Left renal pelvis (tissue), 4 donors: ENCODE measurements at places on chromosomes 5 and 9.
A peak's percentile ranks its signal among the peaks of the same experiment; 100 is the strongest.

- DNase-seq = no peak
Observed at GRCh38 chr9:137099231-137099630, 12.4 kb downstream of the MAN1B1 start.

DNA sequence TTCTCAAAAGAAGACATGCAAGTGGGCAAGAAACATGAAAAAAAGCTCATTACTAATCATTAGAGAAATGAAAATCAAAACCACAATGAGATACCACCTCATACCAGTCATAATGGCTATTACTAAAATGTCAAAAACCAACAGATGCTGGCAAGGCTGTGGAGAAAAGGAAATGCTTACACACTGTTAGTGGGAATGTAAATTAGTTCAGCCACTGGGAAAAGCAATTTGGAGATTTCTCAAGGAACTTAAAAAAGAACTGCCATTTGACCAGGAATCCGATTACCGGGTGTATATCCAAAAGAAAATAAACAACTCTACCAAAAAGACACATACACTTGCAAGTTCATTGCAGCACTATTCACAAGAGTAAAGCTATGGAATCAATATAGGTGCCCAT lies 595.4 kb upstream of the RIOK2 start:
- DNase-seq = no peak

DNA sequence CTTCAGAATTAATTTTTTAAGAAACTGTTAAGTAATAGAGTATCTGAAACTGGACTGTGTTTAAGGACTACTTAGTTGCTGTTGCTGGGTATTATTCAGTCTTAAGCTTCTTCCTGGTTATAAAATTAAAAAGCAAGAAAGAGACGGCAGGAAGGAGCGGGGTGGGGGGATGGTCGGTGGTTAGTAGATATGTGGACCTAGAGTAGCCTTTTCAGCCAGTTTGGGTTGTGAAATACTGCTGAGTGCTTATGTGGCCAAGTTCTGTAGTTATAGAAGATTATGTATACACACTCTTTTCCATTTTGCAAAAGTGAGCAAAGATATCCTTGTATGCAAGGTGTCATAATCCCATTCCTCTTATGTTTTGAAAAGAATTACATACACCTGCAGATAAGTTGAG lies 28.5 kb downstream of the TRIO start:
- DNase-seq = no peak

DNA sequence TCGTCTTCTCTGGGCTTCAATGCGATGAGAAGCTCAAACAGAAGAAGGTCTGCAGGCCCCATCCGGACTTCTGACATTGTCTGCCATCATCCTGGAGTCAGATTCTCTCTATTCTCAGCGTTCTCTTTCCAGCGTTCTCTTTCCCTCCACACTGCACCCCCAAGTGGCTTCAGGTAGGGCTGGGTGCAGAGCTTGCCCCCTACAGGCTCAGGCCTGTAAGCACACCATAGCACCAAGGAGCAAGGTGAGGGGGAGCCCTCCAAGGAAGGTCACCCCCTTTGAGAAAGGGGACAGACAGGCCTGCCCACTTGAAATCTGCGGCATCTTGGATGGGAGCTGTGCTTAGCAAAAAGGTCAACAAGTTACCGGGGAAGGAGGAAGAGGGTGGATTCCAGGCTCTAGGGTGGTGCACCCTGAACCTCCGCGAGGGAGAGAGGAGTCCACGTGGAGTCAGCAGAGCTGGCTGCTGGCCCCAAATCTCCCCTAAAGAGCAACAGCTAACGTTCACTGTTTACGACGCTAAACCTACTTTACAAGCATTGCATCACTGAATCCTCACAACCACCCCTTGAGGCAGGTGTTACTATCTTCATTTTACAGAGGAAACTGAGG lies 27.5 kb downstream of the GPX3 start:
- no peak for DNase-seq

- DNase-seq = no peak
Observed at GRCh38 chr5:3517348-3517747, 78.3 kb upstream of the IRX1 start.

DNA sequence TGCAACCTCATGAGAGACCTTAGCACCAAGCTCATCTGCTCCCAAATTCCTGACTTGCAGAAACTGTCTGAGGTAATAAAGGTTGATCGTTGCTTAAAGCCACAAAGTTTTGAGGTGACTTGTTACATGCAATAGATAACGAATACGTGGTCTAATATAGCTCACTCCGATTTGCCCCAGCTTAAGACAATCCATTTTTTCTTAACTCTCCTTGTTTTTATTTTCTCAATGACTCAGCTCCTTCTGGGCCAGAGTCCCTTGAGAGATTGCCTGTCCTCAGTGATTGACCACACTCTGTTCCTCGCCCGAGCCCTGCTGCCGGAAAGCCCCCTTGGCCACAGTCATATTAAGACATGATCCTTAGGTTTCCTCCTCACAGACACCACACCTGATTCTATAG lies 63.7 kb upstream of the FANCC start:
- no peak for DNase-seq

GRCh38 chr5:21154526-21154925 lies 1166.5 kb upstream of the CDH18 start:
- DNase-seq = no peak

DNA sequence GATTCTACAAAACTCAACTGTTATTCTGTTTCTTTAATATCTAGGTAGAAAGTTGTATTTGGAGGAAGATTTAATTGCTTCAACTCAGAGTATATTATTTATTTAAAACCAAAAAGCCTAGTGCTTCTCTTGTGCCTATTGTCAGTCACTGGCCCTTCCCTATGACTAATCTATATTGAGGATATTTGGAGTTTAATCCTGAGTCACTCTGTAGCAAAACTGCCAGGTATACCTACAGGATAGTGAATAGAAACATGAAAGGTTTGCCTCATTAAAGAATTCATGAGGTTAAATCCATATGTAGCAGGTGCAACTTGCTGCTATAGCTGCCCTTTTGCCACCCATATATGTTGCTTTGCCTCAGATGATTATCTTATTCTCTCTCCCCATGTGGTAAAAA lies 15.1 kb downstream of the PLK2 start:
- no peak for DNase-seq

DNA sequence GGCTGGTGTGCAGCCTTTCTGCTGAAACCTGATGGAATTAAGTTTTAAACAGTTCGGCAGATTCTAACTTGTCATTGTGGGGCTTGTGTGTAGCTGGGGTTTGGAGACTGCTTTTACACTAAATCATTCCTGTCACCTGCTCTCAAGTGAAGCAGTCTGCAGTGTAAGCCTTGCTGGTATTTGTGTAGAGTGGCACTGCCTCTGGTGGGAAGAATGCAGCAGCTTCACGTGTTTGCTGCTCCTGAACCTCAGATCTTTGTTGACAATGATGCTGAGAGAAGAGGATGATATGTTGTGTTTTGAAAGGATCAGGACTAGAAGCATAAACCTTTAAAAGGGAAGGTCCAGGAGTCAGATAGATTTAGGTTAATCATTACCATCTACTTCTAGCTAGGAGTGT lies 88.1 kb downstream of the KDM4C start:
- peak; percentile 14 for DNase-seq

- DNase-seq = no peak
Observed at GRCh38 chr5:142298789-142299188, 26.0 kb downstream of the SPRY4 start.

- DNase-seq = no peak
Observed at GRCh38 chr5:175254155-175254554, 189.8 kb downstream of the DRD1 start.

- no peak for DNase-seq
Observed at GRCh38 chr9:92988215-92988768, 41.0 kb downstream of the FGD3 start.

GRCh38 chr5:172638209-172638768 lies 2.8 kb upstream of the NEURL1B start:
- no peak for DNase-seq

- DNase-seq = no peak
Observed at GRCh38 chr5:1034986-1035385, 26.4 kb downstream of the NKD2 start.

DNA sequence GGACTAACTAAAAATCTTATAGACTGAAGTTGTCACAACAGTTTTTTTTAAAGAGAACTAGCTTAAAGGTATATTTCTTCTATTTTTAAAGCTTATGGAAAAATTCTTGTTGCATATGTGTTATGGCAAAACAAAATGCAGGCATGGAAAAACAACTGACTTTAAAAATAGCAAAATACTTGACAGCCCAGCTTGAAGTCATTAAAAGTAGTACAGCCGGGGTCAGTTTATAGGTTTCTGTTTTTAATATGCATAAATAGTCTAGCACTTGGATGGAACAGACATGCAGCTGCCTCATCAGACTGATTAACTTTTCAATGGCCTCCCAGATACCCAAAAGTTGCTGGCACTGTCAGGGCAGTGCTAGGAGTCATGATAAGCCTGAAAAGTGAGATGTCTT lies 22.3 kb upstream of the ARL15 start:
- DNase-seq = no peak

- no peak for DNase-seq
Observed at GRCh38 chr5:51988634-51989033, 605.4 kb downstream of the ISL1 start.

DNA sequence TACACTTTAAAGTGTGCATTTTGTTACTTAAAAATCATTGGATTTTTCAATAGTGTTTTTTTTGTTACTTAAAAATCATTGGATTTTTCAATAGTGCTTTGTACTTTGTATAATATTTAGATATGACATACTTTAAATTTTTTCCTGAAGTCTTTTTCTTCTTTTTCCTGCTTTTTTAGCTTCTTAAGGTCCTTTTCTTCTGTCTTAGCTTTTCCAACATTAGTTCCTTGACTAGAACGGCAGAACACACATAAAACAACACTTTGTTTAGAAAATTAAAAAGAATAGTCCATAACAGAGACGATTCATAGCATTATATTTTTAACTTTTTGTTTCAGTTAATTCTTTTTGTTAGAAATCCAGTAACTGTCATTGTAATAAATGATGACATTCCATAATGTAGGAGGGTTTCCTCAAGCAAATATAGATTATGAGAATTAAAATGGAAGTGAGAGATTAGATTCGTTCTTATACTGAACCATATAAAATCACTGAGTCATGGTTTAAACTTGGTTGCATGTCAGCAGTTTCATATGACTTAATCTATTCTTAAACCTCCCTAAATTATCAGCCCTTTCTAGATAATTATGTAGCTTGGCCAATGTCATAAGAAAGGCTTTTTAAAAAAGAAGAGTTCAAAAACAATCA lies 45.3 kb upstream of the RICTOR start:
- no peak for DNase-seq

- DNase-seq = no peak
Observed at GRCh38 chr5:127671218-127671617, 22.3 kb downstream of the CTXN3 start.

- no peak for DNase-seq
Observed at GRCh38 chr5:168531987-168532864, 3.1 kb downstream of the FBLL1 start.

DNA sequence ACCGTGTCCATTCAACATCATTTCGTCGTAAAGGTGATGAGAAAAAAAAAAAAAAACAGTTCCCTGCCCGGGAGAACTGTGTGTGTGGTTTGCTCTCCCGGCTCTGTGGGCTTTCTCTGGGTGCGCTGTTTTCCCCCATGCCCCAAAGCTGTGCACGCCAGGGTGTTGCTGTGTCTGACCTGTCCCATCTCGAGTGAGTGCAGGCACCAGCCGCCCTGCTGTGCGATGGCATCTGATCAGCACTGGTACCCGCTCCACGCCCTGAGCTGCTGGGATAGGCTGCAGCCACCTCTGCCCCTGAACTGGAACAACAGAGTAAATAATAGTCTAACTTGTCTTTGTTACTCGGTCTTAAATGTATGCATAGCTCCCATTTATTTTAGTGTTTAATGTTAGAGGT lies 33.3 kb downstream of the CEP72 start:
- DNase-seq = no peak

DNA sequence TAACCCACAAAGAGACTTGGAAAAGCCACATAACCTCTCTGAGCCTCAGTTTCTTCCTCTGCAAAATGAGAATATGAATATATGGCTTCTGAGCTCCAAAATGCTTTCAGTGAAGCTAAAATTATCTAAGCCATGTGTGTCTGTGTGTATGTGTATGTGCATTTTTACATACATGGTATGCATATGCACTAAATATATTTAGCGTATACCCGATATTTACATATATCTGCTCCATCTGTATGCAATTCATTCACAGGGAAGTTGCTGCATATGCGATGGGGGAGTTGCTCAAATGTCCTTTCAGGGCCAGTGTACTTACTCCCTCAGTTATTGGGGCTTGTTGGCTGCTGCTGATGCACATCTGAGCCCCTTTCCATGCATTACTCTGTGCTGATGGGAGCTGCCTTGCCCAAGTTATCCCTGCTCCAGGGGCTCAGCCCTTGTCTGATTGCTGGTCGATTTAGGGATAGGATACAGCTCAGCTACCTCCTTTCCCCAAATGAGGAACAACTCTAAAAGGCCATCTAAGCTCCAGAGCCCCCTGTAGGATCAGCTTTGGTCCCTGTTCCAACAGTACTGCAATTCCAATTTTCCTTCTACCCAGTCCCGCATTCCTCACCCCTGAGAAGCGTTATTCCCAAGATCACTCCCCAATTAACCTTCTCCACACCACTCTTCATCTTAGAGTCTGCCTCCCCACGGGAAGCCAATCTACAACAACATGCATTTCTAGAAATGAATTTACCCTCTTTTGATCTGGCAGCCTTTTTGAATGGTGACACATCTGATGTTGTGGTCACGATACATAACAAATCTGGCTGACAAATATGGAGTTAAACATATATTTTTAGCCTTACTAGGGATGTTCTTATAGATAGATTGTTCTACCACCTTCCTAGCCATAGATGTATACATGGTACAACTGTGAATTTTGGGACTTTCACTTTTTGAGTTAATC lies 15.9 kb downstream of the RHOBTB3 start:
- no peak for DNase-seq

DNA sequence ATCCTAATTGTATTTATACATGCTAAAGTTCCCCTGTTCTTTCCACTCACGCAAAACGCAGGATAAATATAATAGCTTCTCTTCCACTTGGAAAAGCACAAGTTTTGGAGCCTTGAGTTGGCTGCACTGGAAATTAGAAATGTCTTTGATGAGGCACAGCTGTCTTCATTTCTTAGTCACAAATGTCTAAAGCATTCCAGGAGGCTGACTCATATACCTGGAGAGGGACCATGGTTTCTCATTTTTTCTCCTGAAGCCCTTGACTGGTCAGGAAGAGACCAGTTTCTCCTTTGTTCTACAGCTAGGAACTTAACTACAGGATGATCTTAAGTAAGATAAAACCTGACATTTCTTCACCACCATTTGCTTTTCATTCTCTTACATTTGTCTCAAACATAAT lies 16.2 kb downstream of the MTX3 start:
- no peak for DNase-seq

- no peak for DNase-seq
Observed at GRCh38 chr5:150209099-150209635, 19.3 kb downstream of the SLC6A7 start.

DNA sequence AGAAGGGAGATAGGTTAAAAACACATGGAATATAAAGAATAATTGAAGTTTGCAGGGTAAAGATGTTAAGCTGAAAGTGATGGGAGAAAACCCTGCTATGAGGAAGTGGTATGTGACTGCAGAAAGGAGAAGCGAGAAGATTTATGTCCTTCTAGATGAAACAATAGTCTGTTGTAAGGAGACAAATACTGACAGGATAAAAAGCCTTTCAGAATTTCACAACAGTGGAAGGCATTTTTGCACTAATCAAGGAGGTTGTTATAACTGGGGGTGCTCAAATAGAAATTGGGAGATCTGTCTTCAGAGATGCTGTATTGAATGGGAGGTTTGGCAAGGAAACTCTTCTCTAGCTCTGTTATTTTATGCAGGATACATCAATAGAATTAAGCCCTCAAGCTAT lies 69.6 kb downstream of the NMUR2 start:
- DNase-seq = no peak
